ELR (cell line): ENCODE measurements at places on chromosomes 6 and 20.

DNA sequence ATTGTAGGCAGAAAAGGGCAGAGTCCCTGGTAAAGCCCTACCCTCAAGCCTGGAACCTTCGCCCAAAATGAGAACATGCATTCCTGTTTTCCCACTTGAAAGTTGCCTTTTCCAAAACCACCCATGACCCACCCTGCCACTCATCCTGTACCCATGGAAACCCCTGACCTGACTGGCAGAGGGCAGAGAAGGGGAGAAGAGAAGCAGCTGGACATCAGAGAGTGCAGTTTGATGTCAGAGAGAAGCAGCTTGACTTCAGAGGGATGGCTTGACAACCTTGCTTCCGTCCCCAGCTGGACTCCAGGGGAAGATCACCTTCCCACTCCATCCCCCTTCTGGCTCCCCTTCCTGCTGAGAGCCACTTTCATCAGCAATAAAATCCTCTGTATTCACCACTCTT is 123.6 kb upstream of the SHLD1 start:
- no peak for DNase-seq

DNA sequence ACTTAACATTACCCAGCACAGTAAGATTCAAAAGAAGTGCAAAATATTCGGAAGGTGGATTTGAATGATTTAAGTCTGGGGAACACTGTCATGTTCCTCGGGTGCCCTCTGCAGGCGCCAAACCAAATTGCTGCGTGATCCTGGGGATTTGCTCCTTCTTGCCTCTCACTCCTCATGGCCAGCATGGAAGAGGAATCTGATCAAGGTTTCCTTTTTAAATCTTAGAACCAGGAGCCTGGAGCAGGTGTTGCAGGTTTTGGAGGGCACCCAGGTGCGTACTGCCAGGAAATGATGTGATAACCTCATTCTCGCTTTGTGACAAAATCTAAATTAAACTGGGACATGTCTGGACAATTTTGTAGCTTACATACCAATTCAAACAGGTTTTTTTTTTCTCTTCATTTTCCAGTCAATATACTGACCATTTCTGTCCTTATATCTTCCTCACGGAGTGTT is 8.1 kb upstream of the PFDN4 start:
- DNase-seq, result peak; percentile 80

GRCh38 chr20:22836211-22836610 is 198.9 kb upstream of the SSTR4 start:
- DNase-seq, result peak; percentile 15

DNA sequence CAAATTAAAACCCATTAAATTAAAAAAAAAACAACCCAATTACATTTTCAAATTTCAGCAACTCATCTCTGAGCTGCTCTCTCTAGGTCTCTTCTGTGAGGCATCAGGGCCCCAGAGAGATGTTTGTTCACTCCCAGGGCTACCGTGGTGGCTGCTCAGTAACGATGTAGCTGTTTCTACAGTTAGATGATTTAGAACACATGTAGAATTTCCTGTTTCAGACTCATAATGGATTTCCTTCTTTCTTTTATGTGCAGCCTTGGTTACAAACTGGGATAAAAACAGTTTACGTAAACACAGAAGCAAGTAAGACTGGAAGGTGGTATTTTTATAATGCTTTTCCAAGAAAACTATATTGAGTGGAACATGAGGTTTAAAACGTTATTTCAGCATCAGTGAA is 116.1 kb upstream of the CCN2 start:
- DNase-seq, result no peak

GRCh38 chr6:128259029-128259724 is 261.2 kb downstream of the PTPRK start:
- DNase-seq, result no peak

- DNase-seq, result peak; percentile 78
Observed at GRCh38 chr6:37965964-37966676, 146.6 kb downstream of the ZFAND3 start.

DNA sequence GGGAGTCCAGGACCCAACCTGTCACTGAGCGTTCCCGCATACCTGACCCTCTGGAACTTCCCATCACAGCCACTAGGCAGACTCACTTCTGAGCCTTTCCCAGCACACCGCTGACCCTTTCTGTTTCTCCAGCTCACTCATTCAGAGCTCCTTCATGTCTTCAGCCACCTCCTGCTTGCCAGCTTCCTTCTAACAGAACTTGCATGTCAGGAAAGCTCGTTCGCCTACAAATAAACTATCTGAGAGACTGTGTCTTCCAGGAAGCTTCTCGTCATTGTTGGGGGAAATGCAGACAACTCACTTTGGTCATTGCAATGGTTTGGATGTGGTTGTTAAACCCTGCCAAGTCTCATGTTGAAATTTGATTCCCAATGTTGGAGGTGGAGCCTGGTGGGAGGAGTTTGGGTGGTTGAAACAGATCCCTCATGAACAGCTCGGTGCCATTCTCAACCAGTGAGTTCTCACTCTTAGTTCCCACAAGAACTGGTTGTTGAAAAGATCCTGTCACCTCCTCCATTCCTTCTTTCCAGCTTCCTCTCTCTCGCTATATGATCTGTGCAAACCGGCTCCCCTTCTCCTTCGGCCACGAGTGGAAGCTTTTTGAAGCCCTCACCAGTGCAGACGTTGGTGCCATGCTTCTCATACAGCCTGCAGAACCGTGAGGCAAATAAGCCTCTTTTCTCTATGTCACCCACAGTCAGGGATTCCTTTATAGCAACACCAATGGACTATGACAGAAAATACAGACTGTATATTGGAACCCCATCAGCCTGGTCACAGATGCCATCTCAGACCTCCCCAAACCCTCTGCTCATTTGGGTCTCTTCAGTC is 1.4 kb upstream of the MUC21 start:
- peak; percentile 43 for DNase-seq

DNA sequence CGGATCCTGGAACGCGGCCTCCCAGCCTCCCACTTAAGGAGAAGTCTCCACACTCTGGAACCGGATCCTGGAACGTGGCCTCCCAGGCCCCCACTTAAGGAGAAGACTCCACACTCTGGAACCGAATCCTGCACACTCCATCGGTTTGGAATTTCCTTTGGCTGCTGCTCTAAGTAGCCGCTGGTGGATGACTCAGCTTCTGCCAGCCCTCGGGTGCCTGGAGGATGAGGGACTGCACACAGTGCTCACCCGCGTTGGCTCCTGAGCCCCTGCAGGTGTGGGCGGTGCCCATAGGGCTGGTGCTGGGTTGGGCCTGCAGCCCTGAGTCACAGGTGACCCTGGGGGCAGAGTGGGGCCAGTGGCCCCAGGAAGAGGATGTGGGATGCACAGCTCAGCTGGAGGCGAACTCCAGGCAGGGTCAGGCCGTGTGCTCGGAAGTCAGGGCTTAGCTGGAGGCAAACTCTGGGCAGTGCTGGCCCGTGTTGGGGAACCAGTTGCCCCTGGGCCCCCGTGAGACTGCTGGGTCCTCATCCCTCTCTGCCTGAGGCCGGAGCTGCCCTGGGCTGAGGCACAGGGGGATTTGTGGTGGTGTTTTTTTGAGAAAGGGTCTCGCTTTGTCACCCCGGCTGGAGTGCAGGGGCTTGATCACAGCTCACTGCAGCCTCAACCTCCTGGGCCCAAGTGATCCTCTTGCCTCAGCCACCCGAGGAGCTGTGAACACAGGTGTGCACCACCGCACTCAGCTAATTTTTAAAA is 13.9 kb upstream of the TNFRSF6B start:
- peak; percentile 100 for DNase-seq

- DNase-seq, result no peak
Observed at GRCh38 chr20:8326899-8327298, 194.8 kb downstream of the PLCB1 start.

- peak; percentile 66 for DNase-seq
Observed at GRCh38 chr6:113859349-113860180, 2.4 kb downstream of the MARCKS start.

GRCh38 chr6:129709196-129709768 is 695 bp downstream of the ARHGAP18 start:
- DNase-seq, result peak; percentile 47

GRCh38 chr6:155432293-155432692 is 23.3 kb downstream of the NOX3 start:
- DNase-seq, result peak; percentile 67
